8988T (cell line): ENCODE measurements at places on chromosomes 16 and 17.

DNA sequence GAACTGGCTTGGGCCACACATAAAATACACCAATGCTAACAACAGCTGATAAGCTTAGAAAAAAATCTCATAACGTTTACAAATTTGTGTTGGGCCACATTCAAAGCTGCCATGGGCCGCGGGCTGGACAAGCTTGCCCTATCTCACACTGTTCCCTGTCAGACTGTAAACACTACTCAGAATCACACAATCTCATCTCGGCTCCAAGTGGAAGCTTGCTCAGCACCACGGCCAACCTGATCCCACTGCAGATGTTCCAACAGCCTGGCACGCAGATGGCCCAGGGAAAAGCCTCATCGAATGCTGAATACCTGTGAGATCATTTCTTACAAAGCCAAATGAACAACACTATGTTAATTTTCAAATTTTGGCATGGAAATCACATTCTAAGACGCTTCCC is 125.8 kb downstream of the ANKRD11 start:
- DNase-seq = no peak

GRCh38 chr17:61368832-61369450 is 30.7 kb upstream of the TBX2 start:
- no peak for DNase-seq

- no peak for DNase-seq
Observed at GRCh38 chr17:62800585-62800984, 7.5 kb downstream of the MARCHF10 start.

DNA sequence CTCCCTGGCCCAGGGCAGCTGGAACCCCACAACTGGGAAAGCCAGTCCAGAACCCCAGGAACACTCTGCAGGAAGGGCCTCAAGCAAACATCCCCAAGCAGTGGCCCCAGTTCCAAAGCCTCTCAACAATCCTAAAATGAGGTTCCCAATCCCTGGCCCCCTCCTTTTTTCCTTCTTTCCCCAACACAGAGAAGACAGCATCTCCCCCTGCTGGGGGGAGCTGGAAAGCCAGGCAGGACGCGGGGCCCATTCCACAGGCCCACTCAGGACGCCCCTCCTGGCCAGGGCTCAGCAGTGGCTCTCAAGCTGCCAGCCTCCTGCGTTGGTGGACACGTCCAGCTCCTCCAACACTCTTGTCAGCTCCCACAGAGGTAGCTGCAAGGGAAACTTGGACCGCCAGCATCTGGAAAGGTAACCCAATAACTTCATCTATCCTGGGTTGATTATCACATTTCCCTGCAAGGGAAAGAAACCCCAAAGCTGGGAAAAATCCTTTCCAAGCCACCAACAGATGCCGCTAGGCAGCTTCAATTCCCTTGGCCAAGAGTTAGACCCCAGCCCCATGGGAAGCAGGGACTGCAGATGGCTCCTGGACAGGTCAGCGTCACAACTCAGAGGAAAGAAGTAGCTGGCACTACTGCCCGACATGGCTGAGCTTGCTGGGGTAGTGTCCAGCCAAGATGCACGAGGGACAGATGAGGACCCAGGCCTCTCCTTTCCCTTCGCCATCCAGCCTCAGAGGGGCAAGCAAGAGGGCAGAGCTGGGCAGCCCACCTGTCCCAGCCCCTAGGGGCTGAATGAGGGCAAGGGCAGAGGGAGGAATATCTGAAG is 7.6 kb downstream of the HDAC5 start:
- no peak for DNase-seq

- no peak for DNase-seq
Observed at GRCh38 chr17:70034158-70034557, 40.9 kb upstream of the KCNJ16 start.

- no peak for DNase-seq
Observed at GRCh38 chr16:86886651-86887050, 308.3 kb downstream of the FOXL1 start.

DNA sequence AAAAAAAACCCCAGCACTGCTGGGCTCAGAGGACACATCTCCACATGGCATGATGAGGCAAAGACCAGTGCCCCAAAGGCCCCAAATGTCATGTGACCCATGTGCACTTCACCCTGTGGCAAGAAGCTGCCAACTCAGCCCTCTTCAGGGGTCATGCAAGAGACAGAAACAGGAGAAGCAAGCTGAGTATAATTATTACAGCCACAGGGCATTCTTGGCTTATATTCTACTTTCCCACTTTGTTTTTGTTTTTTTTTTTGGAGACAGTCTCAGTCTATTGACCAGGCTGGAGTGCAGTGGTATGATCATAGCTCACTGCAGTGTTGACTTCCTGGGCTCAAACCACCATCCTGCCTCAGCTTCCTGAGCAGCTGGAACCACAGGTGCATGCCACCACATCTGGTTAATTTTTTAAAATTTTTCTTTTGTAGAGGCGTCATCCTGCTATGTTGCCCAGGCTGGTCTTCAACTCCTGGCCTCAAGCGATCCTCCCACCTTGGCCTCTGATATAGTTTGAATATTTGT is 32.7 kb upstream of the LITAF start:
- no peak for DNase-seq

DNA sequence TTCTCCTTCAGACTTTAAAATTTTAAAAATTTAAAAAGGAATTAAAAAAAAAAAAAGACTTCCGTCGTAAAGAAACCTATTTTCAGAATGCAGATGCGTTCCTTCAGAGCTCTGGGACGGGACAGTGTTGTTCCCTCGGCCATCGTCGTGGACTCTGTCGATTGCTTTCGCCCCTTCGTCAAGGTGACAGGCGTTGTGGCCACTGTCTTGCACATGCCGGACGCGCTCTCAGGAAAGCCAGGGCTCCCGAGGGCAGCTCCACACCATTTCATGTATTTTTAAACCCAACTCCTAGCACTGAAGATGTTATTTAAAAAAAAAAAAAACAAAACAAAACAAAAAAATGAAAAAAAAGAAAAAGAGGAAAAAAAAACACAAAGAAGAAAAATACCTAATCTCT is 22.3 kb downstream of the TMC6 start:
- DNase-seq = no peak

DNA sequence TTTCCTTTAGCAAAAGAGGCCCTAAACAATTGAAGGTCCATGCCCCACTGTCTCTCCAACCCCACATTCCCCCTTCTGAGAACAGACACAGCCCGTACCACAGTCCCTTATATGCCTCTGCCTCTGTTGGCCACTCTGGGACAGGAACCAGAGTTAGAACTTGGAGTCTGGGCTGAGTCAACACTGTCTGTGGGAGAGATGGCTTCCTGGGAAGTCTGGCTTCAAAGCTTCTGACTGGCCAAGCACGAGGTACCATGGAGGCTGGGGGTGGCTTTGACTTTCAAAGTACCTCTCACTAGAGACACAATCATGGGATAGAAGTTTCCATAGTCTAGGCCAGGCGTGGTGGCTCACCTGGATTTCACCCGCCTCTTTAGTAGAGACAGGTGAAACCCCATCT is 14.9 kb upstream of the SPOP start:
- no peak for DNase-seq

DNA sequence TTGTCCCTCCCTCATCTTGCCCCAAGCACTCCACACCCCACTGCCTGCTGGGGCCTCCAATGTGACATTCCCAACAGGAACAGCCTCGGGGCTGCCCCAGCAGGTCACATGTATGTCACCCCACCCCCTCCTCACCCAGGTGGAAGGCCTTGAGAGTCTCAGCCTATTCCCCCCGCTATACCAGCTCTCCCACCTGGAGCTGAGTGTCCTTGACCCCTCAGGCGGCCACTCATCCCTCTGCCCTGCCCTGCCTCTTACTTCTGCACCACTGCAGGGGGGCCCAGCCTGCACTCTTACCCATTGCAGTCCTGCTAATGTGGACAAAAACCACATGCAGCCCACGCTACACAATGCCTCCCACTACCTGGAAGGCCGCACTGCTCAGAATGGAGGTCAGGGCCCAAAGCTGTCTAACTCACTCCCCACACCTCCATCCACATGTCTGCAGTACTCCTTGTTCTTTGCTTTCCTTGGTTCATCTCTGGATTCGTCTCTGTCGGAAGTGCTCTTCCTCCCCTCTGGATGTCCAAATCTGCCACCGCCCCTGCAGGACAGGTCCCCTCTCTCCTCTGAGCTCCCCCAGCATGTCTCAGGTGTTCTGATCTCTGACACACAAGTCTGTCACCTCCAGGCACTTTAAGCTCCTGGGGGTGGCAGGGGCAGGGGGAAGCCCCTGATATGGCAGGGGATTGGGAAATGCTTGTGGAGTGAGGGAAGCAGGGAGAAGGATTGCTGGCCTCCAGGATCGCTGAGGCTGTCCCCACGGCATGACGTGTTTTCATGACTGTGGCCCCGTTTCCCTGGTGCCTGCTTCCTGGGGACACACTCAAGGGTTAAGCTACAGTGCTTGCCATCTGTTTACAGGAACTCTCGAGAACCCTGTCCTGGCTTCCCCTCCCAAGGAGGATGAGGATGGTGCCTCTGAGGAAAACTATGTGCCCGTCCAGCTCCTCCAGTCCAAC is 20.8 kb downstream of the TRPV2 start:
- no peak for DNase-seq

DNA sequence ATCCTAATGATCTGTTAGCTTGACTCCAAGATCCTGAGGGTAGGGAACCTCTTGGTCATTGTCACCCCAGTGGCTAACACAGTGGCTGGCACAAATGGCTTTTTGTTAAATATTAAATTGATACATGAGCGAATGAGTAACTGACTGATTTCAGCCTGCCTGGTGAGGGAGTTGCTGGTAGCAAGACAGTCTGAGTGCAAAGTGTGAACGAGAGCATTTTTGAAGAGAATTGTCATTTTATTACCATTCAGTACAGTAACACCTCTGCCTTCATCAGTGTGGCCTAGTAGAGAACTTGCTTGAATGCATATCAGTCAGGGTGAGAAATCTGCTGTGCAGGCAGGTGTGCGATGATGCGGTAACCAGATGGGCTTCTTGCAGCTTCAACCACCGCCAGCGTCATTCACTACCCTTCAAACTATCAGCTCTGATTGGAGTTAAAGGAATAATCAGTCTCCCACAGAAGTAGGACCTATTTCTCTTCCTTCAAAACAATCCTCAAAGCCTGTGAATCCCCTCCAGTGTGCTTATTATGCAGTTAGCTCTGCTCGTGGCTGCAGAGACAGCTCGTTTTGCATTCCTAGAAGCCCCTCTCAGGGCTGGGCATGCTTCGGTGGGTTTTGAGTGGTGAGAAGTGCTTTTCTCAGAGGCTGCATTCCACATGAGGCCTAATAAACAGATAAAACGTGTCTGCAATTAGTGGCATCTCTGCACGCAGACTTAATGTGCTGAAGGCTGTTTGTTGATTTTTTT is 29.0 kb downstream of the HEXIM2 start:
- DNase-seq = no peak

DNA sequence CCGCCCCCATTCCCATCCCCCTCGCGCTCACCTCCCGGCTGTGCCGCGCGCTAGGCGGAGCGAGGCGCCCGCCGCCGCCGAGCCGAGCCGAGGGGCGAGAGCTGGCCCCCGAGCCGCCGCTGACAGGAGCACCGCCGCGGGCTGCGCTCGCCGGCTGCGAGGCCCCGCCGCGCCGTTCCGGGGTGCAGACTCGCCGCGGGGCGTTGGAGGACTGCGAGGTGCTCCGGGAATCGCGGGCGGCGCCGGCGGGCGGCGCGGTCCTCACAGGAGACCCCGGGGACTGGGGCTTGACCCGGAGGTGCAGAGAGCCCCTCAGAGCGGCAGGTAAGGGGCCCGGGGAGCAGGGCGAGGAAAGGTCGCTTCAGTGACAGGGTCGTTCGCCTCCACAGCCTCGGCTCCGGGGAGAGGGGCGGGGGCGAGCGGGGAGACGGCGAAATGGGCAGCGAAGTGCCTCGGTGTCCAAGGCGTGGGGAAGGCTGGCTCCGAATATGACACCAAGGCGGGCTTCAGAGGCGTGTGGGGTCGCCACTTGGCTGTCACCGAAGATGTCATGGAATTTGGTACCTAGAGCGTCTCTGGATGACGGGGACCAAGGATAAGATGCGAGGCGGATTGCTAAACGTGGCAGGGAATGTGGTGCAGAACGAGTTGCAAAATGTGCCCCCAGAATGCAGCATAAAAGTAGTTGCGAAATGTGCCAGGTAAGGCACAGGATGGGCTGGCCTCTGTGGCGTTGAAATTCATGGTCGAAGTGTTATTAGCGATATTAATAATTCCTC is 580 bp downstream of the TANC2 start:
- peak; percentile 38 for DNase-seq

DNA sequence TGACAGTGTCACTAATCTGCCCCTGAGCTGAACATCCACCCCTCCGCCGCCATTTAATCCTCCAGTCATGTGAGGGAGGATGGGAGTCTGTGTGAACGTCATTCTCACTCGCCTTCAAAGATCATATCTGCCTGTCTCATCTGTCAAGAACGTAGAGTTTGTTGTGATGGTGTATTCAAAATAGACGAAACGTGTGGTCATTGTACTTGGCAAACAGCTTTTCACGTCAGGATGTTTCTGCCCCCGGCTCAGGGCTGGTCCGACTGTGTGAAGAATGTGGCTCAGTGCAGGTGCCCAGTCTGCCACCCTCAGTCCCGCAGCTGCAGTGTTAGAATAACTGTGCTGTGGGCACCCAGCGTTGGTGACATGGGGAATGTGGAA is 148.0 kb downstream of the KCNJ12 start:
- DNase-seq = no peak

GRCh38 chr16:85398050-85398451 is 215.1 kb upstream of the GSE1 start:
- DNase-seq = no peak

- no peak for DNase-seq
Observed at GRCh38 chr16:66359012-66359411, 7.5 kb upstream of the CDH5 start.

GRCh38 chr17:49358641-49359247 is 3.3 kb downstream of the ZNF652 start:
- no peak for DNase-seq

GRCh38 chr16:52318302-52319009 is 228.5 kb downstream of the TOX3 start:
- no peak for DNase-seq

DNA sequence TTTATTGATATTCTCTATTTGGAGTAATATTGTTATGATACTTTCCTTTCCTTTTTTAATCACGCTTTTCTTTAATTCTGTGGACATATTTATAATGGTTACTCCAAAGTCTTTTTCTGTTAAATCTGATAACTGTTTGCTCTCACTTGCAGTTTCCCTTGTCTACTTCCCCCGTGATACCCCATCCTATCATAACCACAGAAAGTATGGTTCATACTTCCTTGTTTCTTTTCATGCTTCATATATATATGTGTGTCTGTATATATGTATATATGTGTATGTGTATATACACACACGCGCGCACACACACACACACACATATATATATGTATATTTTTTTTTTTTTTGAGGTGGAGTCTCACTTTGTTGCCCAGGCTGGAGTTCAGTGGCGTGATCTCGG is 23.5 kb downstream of the SPECC1 start:
- DNase-seq = no peak

GRCh38 chr17:58082870-58083490 is at the start of gene DYNLL2:
Gene DYNLL2, plus strand, starts transcription at chr17:58083419. Its CDS starts 3,672 bp downstream, at chr17:58087091.
- peak; percentile 84 for DNase-seq

- no peak for DNase-seq
Observed at GRCh38 chr16:56611281-56611833, 3.0 kb downstream of the MT2A start.

GRCh38 chr16:77112746-77113145 is 78.2 kb upstream of the MON1B start:
- DNase-seq = no peak

- DNase-seq = no peak
Observed at GRCh38 chr17:42034059-42034458, 14.2 kb downstream of the NKIRAS2 start.

GRCh38 chr16:2865651-2866050 is 7.7 kb upstream of the PRSS22 start:
- no peak for DNase-seq

- DNase-seq = no peak
Observed at GRCh38 chr17:75356260-75356937, 49.1 kb downstream of the GRB2 start.

- no peak for DNase-seq
Observed at GRCh38 chr17:74641224-74641957, 17.9 kb upstream of the CD300E start.
